Renal cortex interstitium (tissue), 15 donors: ENCODE measurements at places on chromosomes 13 and 19. TPM values are rescaled to one million over a fixed set of nuclear protein-coding genes. Genes with fewer than 3 reads are reported as not detected.

Gene HCST
- 5.4 TPM for polyA plus RNA-seq

Gene ONECUT3
- polyA plus RNA-seq, result 0.08 TPM

Gene PSG11
- not detected for polyA plus RNA-seq

Gene KLK1
- 1.3 TPM for polyA plus RNA-seq

Gene ILF3
- 301 TPM for polyA plus RNA-seq

Gene CEACAM16
- polyA plus RNA-seq, result not detected

Gene OR7D2
- polyA plus RNA-seq, result 0.14 TPM

Gene DPRX
- polyA plus RNA-seq, result not detected

DNA sequence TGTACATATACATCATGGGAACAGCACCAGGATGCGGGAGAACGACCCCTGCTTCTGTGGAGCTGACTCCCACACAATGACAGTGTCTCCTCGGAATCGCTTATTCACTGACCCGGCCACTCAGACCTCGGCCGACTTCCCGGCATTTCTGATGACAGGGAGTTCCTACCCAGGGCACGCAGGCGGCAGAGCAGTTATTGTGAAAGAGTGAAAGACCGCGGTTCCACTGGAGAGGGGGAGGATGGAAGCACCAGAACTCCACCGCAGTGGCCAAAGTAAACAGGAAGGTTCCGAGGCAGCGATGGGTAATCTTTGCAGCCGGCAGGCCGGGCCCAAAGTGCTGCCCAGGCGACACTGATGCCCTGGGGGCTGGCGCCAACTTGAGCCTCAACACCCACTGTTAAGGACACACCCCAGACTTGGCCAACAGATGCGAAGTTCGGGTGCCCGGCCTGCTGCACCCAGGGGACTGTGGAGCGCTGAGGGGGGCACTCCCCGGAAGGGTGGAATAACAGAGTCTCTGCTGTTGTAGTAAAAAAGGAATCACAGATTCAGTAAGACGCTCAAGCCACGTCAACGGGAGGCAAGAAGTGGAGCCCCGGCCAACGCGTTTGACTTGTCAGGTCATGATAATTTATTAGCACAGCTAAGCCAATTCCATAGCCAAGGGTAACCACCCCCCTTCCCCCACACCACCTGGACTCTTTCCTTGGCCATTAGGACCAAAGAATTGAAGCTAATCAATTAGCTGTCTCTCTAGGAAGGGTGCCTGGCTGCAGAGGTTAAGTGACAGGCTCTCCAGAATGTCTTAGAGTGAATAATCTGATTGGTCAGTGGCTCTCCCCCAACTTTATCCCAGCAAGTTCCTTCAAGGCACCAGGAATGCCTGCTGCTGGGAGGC is 5.8 kb downstream of the MLLT1 start:
- DNase-seq, result no peak

DNA sequence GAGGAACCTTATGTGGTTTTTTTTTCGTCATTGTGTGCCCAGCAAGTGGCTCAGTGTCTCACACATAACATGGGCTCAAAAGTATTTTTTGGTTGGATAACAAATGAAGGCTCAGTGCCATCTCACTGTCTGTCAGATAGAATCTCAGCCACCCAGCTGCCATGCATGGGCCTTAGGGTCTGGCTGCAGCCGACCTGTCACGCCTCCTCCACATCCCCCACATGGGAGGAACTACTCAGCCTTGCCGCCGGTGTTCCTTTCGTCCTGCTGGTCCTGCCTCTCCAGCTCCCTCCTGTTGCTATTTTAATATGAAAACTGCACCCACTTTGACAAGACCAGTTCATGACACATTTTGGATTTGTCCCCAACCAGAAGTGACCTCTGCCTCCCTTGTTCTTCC is 121.2 kb downstream of the SHISA2 start:
- no peak for DNase-seq

DNA sequence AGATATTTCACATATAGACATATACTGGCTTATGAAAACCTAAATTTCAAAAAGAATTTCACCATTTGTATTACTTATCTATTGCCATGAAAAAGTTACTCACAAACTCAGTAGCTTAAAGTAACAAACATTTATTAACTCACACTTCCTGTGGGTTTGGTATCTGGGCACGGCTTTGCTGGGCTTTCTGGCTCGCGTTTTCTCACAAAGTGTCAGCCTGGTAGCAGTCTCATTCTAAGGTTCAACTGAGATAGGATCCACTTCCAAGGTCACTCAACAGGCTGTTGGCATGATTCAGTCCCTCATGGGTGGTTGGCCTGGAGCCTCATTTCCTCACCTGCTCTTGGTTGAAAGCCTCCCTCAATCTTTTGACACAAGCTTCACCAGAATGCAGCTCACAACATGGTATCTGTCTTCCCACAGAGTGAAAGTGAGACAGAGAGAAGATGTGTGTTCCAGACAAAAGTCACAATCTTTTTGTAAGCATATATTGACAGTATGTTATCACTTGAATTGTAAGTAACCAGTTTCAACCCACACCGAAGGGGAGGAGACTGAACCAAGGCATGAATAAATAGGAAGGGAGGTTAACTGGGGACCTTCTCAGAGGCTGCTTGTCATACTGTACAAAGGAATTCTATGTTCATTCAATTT is 1065.8 kb upstream of the SPRY2 start:
- DNase-seq, result no peak

DNA sequence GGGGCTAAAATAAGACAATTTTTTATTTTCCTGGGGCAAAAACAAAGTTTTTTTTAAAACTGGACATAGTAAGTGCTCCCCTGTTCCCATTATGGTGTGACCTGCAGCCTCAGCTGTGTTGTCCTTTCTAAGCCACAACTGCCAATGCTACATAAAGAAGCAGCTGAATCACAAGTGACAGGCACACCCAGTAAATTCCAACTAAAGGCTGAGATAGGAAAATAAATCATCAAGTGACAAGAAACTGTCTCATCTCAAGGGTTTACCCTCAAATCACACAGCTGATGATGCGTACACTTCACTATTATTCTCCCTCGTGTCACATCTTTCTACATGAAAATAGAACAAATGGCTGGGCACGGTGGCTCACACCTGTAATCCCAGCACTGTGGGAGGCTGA is 28.7 kb downstream of the STK24 start:
- DNase-seq, result no peak

DNA sequence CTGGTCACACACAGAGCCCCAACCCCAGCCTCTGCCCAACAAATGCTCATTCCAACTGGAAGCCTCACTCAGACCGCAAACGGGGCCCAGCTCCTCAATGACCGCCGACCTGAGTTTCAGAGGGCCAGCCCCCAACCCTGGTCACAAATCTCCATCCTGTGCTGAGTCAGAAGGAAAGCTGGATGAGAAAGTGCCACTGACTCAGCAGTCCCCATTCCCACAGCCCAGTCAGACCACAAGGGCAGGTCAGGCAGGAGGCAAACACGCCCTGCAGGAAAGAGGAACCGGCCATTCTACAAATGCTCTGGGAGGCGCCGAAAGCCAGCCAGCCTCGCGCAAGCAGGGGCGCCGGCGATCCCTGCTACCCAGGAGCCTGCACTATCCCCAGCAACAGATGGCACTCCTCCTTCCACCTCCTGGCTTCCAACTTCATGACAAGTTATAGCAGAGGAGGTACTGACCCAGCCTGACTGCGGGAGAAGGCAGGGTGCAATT is 14.1 kb upstream of the PRKD2 start:
- no peak for DNase-seq

DNA sequence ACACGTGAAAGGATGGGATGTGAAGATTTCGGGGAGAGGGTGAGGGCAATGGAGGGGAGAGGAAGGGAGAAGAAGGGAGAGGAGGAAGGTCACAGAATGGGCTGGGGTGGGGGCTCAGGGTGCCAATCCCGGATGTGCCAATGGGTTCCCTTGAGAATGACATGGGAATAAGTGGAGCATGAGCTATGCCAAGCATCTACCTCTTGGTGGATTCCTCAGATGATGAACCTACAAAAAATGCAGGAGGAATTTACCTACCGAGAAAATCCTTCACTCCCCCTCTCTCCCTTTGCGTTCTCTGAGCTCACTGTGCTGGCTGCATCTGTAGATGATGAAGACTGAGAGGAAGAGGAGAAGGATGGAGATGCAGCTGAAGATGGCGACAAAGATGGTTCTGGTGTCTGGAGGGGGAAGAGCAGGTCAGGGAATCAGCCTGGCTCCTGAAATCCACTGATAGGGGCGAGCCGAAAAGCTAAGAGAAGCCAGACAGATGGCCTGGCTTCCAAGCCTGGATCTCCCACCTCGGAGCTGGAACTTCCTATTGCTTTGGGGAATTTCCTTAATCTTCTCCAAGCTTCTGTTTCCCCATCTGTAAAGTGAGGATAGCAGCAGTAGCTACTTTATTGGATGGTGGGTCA is 21.6 kb downstream of the VSTM1 start:
- no peak for DNase-seq

GRCh38 chr13:98846521-98846920 is 94.0 kb upstream of the SLC15A1 start:
- no peak for DNase-seq

GRCh38 chr13:28237944-28238343 is 99.6 kb downstream of the PAN3 start:
- no peak for DNase-seq

DNA sequence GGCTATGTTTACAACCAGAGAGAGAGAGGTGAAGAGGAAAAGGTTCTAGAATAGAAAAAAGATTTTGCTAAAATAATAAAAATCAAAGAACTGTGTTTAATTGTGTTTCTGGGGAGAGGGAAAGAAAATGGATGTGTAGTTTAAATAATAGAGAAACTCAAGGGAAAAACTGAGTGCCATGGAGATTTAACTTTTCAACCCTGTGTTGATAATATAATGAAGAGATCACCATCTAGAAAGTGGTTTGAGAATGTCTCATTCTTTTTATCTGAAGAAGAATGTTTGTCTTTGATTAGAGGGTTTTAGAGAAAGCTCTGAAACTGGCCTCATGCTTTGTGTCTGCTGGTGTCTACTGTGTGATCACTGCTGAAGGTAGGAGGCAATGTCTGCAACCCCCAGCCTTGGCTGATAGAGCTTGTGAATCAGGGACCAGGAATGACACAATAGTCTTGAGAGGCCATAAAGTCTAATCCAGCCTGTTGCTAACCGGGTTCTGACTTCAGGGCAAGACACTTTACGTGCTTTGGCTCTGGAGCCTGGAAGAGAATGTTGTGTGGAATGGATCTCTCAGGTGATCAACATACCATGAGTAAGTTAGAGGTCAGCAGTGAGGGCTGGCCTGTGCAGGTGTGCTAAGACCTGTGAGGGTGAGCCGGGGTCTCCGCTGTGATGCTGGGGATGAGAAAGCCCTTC is 5.4 kb downstream of the COL4A2 start:
- no peak for DNase-seq

- no peak for DNase-seq
Measured at GRCh38 chr13:106633321-106633720, 65.4 kb upstream of the ARGLU1 start.

DNA sequence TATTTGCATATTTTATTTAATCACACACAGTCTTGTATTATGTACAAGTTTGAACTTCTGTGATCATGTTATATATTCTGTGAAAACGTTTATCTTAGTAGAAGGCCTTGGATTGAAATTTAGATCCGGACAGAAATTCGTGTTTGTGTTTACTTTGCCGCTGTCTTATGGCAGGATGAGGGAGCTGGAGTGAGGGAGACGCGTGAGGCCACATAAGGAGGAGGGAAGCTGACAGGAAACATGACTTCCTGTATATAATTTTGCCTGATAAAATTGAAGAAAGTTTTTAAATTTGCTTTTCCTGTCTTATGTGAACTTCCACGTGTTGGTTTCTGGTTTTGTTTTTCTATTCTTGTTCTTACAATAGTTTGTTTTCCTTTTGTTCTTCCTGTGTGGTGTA is 200.2 kb downstream of the MTUS2 start:
- no peak for DNase-seq

DNA sequence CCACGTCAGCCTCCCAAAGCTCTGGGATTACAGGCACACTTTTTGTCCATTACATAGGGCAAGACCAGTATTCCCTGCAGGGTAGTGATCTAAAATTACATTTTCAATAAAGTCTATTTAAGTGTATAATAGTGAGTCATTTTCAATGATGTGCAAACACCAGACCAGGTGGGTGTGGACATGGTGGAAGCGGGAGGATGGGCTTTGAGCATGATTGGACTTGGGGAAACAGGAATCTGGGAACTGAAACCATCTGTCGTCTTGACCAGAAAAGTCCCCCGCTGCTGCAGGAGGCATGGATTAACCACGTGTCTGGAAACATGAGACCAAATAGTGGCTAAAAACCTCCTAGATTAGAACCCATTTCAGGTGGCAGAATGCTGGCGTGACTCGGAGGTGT is 4.9 kb downstream of the FXYD3 start:
- DNase-seq, result no peak

- no peak for DNase-seq
Measured at GRCh38 chr19:13029301-13029880, 34.1 kb downstream of the NFIX start.

DNA sequence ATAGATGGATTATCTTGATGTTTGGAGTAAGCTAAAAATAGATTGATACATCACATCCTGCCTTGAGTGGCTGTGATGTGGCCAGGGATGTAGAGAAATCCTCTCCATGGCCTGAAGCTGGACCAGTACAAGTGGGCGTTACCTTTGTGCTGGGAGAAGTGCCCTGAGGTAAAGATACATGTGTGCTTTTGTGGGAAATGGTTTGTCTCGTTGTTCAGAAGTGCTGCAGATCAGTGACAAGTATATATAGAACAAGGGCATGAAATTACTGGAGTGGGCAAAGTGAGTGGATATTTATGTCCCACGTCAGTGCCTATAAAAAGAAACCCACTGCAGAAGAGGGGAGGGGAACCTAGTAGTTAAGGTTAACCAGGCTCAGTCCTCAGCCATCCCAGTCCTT is 12.2 kb upstream of the ZNF304 start:
- DNase-seq, result no peak

DNA sequence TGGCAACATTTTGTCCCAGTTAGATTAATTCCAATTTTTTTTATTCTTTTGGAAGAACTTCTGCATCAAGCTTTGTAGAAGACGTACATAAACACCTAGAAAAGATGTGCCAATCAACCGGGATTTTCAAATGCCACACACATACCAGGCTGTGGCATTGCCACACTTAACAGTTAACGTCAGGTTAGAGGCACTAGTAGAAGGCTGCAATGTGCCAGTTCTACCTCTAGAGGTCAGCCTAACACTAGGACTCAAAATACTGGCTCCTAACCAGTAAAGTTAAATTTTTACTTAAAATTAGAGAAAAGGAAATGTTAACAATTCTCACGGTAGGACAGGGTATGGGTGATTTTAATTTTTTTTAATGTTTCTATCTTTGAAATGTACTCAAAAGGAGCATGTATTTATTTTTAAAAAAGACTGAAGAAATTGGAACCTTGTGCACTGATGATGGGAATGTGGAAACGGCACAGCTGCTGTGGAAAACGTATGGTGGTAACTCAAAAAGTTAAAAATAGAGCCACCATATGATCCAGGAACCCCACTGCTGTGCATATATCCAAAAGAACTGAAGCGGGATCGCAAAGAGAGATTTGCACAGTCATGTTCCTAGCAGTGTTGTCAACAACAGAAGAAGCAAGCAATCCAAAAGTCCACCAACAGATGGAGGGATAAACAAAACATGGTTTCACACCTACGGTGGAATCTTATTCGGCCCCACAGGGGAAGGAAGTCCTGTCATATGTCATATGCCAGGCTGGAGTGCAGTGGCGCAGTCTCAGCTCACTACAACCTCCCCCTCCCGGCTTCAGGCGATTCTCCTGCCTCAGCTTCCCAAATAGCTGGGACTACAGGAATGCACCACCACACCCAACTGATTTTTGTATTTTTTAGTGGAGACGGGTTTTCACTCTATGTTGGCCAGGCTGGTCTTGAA is 30.3 kb downstream of the CRYL1 start:
- DNase-seq, result peak; percentile 56

- no peak for DNase-seq
Measured at GRCh38 chr13:78478183-78478582, 125.2 kb downstream of the POU4F1 start.
